ENCODE measurements at places on chromosomes 5 and 9.

DNA sequence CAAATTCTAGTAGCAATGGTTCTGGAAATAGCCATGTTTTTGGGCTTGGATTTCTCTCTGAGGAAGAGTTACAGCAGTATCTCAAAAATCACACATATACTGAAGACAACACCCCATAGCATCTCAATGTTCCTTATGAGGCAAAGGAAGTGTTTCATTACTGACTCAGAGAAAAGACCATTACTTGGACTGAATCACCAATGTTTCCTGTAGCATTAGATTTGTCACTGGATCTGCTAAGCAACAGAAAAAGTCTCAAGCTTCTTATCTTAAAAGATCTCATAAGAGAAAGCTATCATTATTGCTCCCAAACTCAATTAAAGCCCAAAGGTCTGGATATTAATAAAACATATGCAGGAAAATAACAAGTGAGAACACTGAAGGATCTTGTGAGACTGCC, 272.4 kb downstream of the ADAMTS6 start:
- DNase-seq: peak; percentile 77

DNA sequence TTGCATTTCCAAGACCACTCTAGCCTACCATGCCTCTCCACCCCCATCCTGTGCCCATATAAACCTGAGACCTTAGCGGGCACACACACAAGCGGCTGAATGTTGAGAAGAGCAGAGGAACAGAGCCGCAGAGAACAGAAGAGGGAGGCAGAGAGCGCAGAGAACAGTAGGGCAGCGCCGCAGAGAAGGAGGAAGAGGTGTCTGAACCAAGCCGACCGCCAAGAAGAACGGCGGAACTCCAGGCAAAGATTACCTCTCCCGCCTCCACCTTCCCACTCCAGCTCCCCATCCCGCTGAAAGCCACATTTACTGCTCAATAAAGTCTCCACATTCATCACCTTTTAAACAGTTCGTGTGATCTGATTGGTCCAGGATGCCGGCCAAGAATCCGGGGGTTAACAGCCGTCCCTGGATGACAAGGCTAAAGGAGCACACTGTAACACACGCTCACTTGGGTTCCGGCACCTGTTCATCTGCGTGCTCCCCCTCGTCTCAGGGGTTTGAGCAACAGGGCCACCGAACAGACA, 33.2 kb downstream of the GRIN3A start:
- DNase-seq: no peak

DNA sequence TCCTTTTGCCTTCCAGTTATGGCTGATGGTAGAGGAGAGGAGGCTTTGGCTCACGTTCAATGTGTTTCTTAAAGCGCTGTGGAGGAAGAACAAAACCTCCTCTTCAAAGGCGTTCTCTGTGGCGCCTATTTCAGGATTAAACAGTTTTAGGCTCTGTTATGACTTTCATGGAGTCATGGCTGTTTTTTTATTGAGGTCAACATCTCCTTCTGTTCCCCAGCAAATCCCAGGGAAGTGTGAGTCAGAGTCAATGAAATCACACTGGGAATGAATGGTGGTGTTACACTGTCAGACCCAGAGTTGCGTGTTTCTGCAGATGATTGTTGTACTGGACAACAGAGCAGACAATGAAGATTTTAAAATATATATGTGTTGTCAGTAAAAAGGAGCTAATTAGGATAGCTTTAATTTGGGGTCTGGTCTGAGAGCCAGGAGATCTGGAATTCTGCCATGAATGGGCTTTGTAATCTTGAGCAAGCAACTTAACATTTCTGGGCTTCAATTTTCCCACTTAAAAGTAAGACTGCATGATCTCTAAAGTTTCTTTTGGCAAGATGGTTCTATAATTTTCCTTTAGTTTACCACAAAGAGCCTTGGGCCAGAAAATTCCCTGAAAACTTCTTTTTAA, 240.7 kb downstream of the CSNK1G3 start:
- DNase-seq: peak; percentile 92

DNA sequence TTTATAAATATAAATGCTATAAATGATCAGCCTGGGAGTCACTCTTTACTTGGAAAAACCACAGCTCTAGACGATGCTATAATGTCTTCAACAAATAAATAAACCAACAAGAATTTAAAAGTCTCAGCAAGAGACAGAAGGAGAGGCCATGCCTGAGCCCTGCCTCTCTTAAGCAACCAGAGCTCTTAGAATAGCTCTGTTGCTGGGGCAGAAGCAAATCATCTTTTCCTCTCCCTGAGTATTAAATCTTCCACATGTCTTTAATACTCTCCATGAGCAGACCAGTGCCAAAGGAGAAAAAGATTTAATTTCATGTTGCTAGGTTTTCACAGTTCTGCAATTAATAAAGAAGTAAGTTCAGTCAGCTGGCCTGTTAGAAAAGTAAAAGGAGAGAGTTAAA, 408.0 kb upstream of the SLC30A5 start:
- DNase-seq: no peak

- DNase-seq: peak; percentile 87
Observed at GRCh38 chr5:109191153-109191558, 218.6 kb downstream of the PJA2 start.

DNA sequence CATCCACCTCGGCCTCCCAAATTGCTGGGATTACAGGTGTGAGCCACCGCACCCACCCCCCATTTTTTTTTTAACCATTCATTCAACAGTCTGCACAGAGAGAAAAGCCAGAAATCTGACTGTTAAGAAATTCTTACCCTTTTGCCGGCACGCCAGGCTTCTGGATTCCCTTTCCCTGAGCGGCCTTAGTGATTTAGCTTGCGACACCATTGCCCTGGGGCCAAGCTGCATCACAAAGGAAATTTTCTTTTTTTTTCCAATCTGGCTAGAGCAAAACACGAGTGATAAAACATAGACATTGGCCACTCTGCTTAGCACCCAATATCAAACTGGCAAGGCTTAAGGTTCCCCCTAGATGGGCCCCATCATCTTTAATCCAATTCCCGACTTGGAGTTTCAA, 21.2 kb upstream of the ATOSB start:
- DNase-seq: no peak

GRCh38 chr5:40410231-40410861, 269.4 kb upstream of the PTGER4 start:
- peak; percentile 85 for DNase-seq

GRCh38 chr9:4937446-4937845, 47.6 kb upstream of the JAK2 start:
- DNase-seq: no peak

- DNase-seq: peak; percentile 96
Observed at GRCh38 chr5:151684690-151685361, 1.9 kb downstream of the SPARC start.

- no peak for DNase-seq
Observed at GRCh38 chr5:142375944-142376411, 51.2 kb upstream of the SPRY4 start.

DNA sequence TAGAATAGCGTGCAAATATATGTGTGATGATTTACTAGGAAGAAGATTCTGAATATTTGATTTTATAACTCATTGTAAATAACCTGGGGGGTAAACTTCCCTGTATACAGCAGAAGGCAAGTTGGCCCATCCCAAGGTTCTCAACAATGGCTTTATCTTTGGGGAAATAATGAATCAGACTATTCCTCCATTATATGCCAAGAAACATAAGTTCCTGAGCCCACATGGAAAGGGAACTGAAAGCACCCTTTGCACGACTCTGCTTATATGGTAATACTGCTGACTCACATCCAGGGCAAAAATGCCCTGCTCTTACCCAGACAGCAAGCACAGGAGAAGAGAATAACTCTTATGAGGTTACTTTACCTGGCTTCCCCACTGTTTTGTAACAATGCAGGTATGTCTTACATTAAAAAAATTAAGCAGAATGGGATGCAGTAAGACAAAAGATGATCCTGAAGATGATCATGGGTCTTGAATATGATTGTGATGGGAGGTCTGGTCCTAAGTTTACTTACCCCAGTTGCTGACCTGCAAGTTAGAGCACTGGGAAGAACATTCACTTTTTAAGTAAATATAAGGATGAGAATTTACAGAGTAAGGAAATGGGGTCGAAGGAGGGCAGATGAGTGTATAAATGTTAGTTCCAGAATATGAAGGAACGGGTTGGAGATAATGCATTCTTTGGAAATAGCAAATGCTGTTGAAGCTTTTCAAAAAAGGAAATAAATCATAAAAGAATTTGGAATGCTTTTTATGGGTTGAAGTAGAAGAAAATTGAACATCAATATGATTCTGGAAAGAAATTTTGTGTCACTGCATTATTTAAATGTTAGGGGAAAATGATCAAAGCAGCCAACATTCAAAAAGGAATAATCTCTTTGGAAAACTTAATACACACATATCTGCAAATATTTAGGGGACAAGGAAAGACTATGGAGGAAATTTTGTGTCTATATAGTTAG, 428.4 kb upstream of the MPDZ start:
- DNase-seq: peak; percentile 39

DNA sequence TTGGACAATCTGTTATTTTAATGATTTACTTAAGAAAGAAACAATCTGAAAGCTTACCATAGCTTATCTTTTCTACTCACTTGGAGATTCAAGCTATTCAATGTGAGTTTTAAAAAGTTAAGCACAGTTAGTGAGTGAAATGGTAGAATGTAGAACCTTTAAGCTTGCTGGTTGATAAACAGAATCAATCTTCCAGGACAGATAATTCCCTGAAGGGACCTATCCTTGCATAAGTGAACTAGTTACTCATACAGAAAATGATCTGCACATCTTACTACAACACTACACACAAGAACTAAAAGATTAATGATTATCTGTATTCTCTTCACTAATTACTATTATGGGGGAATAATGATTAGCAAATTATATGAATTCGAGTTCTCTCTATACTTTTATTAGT, 165.6 kb downstream of the PALM2AKAP2 start:
- DNase-seq: no peak

GRCh38 chr9:7226007-7226640, 468.4 kb downstream of the KDM4C start:
- no peak for DNase-seq

DNA sequence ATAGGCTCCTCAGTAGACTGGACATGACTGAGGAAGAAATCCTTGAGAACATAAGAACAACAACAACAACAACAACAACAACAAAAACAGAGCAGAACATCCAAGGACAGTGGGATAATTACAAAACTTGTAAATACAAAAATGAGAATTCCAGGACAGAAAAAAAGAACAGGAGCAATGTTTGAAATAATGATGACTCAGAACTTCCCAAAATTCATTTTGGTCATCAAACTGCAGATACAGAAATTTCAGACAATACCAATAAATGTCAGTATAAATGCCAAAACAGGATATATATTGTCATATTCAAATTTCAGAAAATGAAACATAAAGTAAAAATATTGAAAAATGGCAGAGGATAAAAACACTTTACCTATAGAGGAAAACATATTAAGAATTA, 259.0 kb downstream of the TRIM36 start:
- DNase-seq: no peak

DNA sequence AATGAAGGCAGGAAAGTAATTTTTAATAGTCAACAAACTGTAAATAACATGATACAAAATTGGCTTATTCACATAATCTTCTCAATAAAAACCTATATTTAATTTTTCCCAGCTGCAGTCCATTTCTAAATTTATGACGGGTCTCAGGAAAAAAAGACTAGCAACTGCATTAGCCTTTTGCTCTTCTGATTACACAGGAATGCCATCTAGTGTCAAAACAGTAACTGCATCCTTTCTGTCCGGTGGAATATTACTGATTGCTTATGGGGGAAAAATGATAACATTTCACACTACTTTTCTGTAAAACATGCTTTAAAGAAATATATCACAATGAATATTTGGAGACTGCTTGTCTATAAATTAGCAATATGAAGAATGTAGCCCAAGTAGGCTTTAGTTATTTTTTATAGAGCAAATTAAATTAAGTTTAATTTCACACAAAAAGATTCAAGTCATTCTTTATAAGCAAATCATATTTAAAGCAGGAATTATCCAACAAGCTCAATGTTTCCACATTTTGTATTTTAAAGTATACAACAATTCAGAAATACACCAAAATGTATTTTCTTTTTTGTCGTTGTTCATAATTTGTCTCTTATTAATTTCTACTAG, 534.7 kb downstream of the CDH10 start:
- DNase-seq: peak; percentile 3

GRCh38 chr5:125713109-125713805, 710.0 kb upstream of the GRAMD2B start:
- no peak for DNase-seq

DNA sequence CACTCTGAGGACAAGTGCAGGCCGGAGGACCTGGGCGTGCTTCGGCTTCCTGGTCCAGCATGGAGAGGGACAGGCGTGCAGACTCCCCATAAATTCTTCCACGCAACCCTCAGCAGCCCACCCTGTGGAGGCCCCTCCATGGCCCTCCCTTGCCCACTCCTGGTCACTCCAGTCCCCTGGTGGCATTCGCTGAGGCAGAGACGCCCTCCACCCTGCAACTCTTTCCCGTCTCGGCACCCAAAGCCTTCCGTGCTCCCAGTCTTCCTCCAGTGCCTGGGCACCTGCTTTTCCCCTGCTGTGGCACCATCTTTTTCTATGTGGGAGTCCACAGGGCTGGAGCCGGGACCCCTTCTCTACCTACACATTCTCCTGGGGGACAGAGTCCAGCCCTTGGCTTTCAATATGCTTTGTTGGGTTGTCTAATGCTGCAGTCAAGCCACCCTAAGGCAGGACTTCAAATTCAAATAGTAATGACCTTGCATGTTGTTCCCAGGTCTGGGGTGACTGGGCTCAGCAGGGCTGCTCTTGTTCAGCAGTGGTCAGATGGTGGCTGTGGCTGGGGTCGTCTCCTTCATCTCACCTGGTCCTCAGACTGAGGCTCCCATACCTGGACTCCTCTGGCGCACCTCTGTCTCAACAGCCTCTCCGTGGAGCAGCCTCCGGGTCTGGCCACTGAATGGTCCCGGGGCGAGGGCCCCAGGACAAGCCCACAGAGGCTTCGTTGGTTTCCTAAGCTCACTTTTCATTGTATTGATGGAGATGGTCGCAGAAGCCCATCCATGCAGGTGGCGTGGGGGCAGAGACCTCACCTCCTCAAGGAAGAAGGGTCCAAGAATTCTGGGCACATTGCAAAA, 15.2 kb downstream of the MRPL36 start:
- no peak for DNase-seq

GRCh38 chr9:130433168-130433946, 11.4 kb upstream of the ASS1 start:
- DNase-seq: peak; percentile 35

GRCh38 chr5:38532165-38532669, 24.2 kb downstream of the LIFR start:
- no peak for DNase-seq

- no peak for DNase-seq
Observed at GRCh38 chr5:14545308-14545707, 36.3 kb upstream of the OTULINL start.

GRCh38 chr5:135377751-135378680, 21.0 kb downstream of the MACROH2A1 start:
- DNase-seq: no peak

All from fibroblast of lung (primary cell).